ENCODE measurements at places on chromosomes 7 and 10.

- no peak for DNase-seq
These were observed 23.7 kb downstream of the NKX6-2 start for GRCh38 chr10:132762267-132762666.

DNA sequence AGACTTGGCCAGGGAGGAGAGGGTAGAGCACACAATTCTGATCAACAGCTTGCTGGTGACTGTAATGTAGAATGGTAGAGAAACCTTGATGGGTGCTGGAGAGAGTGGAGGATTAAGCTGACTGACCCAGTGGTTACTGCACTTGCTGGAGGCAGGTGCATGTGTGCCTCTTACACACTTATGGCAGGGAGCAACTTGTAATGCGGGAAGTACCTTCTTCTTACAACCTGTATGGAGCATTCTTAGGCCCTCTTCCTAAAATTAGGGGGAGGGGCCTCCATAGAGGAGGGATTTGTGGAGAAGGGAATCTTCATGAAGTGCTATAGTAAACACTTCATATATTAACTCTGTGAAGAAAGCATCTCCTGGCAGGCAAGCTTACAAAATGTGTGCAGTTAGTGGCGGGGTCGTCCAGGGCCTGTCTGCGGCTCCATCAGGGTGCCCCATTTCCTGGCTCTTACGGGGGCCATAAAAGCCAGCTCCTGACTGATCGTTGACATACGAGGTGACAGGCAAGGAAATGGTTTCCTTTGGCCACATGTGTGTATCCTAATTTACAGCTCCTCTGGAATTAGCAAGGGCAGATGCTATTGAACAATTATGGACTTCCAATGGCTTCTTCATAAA lies 113.5 kb downstream of the RTKN2 start:
- no peak for DNase-seq

DNA sequence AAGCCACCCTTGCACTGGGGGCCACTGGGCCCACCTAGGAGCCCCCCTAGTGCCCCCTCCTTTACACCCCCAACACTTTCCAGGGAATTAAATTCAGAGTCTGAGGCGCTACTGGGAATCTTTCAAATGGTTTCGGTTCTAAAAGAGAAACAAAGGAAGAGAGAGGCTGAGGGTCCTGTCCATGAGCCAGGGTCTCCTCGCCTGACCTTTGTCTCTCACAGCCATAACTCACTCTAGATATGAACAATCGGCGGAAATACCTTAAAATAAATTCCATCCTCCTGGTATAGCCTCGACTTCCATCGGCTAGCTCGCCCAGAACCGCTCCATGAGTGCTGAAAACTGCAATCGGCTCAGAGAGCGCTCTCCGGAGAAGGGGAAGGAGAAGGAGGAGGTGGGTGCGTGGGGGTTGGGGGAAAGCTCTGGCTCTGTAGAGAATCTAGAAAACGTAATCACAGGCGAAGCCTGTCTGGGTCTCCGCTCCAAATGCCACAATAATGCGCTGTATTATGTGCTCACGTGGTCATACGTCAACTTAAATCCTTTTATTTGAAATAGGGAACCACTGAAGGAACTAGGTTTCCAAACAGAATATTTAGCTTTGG lies 12.6 kb downstream of the HOXA4 start:
- no peak for DNase-seq

DNA sequence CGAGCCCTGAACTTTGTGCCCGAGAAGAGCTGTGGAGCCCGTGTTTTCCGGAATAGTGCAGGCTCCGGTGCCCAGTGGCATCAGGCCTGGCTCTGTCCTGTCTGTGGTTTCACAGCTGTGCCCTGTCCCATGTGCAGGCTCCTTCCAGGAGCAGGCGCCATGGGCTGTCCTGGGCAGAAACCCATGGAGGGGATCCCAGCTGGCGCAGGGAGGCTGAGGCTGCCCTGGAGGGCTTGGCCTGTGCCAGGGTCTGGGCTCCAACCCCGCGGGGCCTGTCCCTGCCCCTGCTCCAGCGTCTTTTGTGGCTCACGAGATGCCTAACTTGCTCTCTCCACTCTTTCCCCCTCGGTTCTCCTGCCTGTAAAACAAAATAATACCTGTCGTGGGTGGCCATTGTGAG lies 23.3 kb upstream of the CRHR2 start:
- DNase-seq, result peak; percentile 24

GRCh38 chr7:99004781-99005500 lies 126.6 kb downstream of the TRRAP start:
- DNase-seq, result no peak

DNA sequence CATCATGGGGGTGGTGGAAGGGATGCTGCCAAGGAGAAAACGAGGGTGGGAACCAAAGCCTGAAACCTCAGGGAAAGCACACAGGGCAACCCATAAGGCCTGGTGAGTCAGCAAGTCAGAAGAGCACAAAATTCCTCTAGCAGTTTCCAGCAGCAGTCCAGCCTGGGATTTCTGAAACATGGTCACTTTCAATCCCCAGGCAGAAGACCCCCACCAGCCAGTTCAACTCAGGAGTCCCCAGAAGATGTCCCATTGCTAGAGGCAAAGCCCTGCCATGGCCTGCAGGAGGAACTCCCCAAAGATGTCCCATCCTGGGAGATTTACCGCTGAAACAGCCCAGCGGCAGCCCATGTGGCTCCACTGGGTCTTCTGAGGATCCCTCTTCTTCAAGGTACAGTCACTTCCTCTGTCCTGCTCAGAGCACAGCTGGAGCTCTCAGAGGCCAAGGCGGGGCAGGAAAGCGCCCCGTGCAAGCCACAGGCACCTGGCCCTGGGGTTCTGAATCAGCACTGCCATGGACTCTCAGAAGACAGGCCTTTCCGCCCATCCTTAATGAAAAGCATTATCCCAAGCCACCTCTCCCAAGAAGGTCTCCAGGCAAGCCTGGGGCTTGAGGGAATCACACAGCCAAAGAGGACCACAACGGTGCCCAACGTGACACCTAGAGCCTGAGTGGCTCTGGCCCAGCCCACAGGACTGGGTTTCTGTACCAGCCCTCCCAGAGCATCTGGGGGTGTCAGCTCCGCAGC lies 196.9 kb downstream of the GRID1 start:
- no peak for DNase-seq

GRCh38 chr7:72080341-72080766 lies 331.8 kb downstream of the CALN1 start:
- no peak for DNase-seq

- DNase-seq, result no peak
These were observed 105.4 kb upstream of the BET1 start for GRCh38 chr7:94109556-94109955.

- DNase-seq, result no peak
These were observed 598 bp upstream of the AMZ1 start for GRCh38 chr7:2687338-2687869.

GRCh38 chr10:78214955-78215354 lies 181.3 kb downstream of the RPS24 start:
- DNase-seq, result no peak

GRCh38 chr7:92737706-92738105 lies 98.7 kb downstream of the CDK6 start:
- DNase-seq, result no peak

GRCh38 chr10:43945908-43946307 lies 297.2 kb upstream of the ZNF32 start:
- no peak for DNase-seq

DNA sequence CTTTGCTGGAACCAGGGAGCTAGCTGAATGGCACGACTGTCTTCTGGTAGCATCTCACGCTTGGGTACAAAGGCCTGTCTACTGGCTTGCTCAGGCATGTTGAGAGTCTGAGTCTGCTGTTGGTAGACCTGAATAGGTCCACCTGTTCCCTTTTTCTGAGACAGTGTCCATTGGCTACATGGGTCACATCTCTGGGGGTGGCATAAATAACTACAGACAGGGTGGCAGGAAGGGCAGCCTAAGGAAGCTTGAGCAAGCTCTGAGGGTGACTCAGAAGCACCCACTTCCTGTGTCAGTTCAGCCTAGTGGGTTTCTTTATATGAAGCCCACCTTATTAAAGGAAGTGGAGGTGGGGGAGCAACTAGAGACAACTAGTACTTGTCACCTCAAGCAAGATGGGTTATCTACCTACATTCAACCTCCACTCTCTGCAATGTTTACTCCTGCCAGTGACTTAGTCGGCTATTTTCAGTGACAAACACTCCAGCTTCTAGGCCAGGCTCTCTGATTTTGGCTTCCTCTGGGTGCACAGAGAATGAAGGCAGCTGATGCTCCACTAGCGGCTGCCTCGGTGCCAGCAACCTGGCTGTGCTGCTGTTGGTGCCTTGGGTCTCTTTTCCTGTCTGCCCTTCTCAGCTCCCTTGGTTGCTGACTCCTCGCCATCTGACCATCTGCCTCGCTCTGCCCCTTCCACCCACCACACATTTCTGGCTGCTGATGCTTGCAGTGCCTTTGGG lies 5.7 kb upstream of the ZYX start:
- DNase-seq, result no peak
